ENCODE measurements at places on chromosomes 13 and 19.

- DNase-seq, result no peak
These were observed 19.8 kb downstream of the UQCRFS1 start for GRCh38 chr19:29193155-29193554.

GRCh38 chr13:99969919-99970650 lies 1.5 kb downstream of the ZIC5 start:
- peak; percentile 17 for DNase-seq

- no peak for DNase-seq
These were observed 27.8 kb downstream of the RFC3 start for GRCh38 chr13:33845572-33846302.

- DNase-seq, result peak; percentile 15
These were observed 452 bp downstream of the PIAS4 start for GRCh38 chr19:4007836-4008539.

- DNase-seq, result no peak
These were observed 8.9 kb upstream of the VSTM2B start for GRCh38 chr19:29516821-29517395.

- peak; percentile 19 for DNase-seq
These were observed 29.4 kb downstream of the RFXAP start for GRCh38 chr13:36848199-36848982.

GRCh38 chr19:36771261-36772231 lies 1.1 kb downstream of the ZNF850 start:
- peak; percentile 44 for DNase-seq

- DNase-seq, result peak; percentile 34
These were observed 32.3 kb upstream of the MATK start for GRCh38 chr19:3818466-3818865.

- DNase-seq, result no peak
These were observed 98.5 kb downstream of the MIPEP start for GRCh38 chr13:23790577-23791170.

- no peak for DNase-seq
These were observed 223.8 kb downstream of the TDRD3 start for GRCh38 chr13:60620611-60621395.

DNA sequence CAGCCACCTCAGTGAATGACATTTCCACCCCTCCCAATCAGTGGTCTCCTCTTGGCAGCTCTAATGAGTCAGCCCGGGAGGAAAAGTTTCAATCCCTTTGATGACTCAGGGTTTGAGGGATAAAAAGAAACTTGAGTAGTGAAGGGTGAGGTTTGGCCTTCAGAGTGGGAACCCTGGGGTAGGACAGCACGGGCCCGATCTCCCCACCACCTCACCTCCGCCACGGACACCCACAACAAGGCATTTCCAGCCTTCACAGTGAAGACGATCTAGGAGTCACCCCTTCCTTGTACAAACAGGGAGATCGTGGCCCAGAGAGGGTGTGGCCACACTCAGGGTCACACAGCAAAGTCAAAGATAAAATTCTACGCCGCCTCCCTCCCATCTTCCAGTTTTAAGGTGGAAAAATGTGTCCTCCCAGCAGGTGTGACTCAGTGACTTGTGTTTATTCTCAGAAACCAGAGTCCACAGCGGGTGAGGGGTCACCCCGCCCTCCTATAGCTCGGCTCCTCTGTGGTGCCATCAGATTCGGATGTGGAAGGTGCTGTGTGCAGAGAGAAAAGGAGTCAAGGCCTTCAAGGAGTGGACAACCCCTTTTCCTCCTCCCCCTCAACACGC lies 12.3 kb downstream of the CIB3 start:
- peak; percentile 57 for DNase-seq

- DNase-seq, result peak; percentile 39
These were observed 27.7 kb upstream of the NFIC start for GRCh38 chr19:3338541-3339181.

- no peak for DNase-seq
These were observed 23.5 kb downstream of the COL5A3 start for GRCh38 chr19:9986787-9987281.

DNA sequence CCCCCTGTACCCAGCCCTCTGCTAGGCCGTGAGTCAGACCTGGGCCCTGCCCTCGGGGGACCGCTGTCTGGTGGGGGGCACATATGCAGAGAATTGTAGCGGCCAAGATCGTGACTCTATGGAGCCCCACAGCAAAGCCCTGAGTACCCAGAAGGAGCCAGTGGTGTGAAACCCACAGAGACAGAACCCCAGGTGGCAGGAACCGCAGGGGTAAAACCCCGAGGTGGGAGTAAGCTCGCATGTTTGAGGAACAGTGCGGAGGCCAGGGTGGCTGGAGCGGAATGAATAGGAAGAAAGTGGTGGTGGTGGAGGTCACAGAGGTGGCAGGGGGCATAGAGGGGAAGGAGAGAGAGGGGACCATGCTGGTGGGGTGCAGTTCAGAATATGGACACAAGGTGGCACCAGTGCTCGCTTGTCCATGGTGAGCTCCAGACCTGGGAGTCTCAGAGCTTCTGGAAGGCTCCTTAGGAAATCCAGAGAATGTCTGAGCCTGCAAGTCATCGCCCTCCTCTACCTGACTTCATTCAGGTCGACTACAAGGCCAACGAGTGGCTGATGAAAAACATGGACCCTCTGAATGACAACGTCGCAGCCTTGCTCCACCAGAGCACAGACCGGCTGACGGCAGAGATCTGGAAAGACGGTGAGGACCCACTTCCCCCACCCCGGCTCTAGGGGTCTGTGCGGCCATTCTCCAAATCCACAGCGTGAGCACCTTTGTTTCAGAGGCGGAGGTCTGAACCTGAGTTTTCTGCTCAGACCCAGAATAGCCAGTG lies 48.9 kb downstream of the MYH14 start:
- DNase-seq, result peak; percentile 30

GRCh38 chr19:40642757-40643305 lies 41.7 kb downstream of the LTBP4 start:
- DNase-seq, result no peak

- peak; percentile 89 for DNase-seq
These were observed 11.1 kb upstream of the ARRDC2 start for GRCh38 chr19:17996826-17997316.

GRCh38 chr13:91232716-91233115 lies 114.8 kb upstream of the MIR17HG start:
- no peak for DNase-seq

- no peak for DNase-seq
These were observed 12.0 kb upstream of the LAIR1 start for GRCh38 chr19:54376610-54377285.

- DNase-seq, result no peak
These were observed 91.1 kb upstream of the ANKRD10 start for GRCh38 chr13:111005808-111006505.

DNA sequence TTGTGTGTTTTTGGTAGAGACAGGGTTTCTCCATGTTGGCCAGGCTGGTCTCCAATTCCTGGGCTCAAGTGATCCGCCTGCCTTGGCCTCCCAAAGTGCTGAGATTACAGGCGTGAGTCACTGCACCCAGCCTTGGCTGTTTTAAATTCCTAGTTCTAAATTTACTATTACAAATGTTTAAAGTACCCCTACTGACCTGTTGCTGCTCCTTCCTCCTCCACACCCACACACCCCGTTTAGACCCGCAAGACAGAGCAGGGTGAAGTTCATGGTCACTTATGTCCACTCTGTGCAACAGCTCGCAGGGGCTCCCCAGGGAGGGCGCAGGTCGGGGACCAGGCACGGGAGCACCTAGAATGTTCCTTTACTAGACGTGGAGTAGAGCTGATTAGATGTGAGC lies 28.7 kb downstream of the TMEM161A start:
- no peak for DNase-seq

DNA sequence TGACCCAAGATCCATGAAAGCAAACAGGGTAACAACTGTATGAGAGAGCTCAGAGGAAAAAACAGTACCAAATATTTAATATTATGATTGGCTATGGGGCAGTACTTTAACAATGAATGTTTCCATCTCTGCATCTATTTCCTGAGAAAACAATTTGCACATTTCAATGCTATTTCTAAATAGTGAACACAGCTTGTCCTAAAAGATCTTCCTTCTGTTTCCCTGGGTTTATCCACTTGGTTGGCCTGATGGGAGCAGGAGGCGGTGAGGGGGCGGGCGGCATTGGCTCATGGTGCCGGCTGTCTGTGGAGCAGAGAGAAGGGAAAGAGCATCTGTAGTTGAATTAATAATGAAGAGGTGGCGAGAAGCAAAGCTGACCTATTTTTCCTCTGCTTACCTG lies 291.4 kb downstream of the DCLK1 start:
- no peak for DNase-seq

GRCh38 chr19:32674153-32674930 lies 638 bp downstream of the ANKRD27 start:
- DNase-seq, result no peak

GRCh38 chr13:50222569-50223332 lies 207.5 kb downstream of the KCNRG start:
- peak; percentile 40 for DNase-seq

DNA sequence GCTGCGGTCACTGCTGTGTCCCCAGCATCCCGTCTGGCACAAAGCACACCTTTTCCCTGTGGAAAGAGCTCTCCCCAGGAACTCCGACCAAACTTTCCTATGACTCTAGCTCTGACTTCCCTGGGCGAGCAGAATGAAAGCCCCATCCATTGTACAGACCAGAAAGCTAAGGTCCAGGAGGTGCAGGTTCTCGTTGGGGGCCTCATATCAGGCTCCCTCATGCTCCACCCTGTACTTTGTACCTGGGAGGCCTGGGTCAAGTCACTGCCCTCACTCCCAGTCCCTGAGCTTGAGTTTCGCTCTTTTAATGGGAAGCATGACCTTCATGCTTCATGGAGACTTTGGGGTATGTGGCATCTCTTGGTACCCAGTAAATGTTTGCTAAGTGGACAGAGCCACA lies 18.4 kb downstream of the CYTH2 start:
- DNase-seq, result no peak

GRCh38 chr13:41670873-41671443 lies 213.6 kb downstream of the RGCC start:
- DNase-seq, result no peak

DNA sequence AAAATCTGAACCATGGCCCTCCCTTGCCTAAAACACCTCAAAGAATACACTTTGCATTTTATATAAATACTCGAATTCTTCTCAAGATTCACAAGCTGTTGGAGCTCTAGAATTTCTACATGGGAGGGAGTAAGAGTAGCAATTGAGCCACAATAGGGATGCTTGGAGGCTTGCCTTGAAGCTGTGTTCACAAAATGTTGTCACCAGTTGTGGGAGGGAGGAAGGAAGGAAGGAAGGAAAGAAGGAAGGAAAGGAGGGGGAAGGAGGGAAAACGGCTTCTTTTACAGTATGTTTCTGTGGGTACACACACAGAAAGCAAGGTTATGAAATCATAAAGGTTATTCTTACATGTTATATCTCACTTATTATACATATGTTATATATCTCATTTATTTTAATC lies 128.6 kb upstream of the PEG3 start:
- no peak for DNase-seq

DNA sequence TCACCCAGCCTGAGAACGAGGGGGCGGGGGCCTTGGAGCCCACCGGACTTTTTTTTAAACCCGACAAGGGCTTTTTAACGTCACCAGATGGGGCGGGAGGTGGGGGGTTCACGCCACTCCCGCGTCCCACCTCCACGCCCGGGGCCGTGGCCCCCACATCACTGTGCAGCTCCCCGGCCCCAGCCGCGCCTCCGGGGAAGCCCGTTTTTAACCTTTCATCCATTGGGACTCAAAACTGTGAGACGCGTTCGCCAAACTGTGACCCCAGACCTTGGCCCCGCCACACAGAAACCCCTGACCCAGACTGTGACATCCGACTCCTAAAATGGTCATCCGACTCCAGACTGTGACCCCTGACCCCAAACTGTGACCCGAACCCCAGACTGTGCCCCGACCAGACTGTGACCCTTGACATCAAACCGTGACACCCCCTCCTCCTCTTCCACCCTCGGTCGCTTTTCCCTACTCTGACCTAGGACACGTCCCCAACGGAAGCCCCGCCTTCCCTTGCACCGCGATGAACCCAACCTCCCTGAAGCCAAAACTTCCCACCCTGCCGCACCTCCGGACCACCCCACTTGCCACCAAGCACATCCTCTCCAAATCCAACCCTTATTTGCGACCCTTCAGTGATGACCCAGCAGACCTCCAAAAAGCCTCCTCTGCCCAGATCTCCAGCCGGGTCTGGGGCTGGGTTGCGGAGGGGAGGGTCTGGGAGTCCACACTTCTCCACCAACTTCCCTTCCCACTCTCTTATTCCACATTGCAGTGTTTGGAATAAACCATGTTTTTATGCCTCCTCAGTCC lies 1.5 kb upstream of the GRWD1 start:
- no peak for DNase-seq

GRCh38 chr19:23118400-23118799 lies 1.6 kb downstream of the ZNF730 start:
- DNase-seq, result no peak

DNA sequence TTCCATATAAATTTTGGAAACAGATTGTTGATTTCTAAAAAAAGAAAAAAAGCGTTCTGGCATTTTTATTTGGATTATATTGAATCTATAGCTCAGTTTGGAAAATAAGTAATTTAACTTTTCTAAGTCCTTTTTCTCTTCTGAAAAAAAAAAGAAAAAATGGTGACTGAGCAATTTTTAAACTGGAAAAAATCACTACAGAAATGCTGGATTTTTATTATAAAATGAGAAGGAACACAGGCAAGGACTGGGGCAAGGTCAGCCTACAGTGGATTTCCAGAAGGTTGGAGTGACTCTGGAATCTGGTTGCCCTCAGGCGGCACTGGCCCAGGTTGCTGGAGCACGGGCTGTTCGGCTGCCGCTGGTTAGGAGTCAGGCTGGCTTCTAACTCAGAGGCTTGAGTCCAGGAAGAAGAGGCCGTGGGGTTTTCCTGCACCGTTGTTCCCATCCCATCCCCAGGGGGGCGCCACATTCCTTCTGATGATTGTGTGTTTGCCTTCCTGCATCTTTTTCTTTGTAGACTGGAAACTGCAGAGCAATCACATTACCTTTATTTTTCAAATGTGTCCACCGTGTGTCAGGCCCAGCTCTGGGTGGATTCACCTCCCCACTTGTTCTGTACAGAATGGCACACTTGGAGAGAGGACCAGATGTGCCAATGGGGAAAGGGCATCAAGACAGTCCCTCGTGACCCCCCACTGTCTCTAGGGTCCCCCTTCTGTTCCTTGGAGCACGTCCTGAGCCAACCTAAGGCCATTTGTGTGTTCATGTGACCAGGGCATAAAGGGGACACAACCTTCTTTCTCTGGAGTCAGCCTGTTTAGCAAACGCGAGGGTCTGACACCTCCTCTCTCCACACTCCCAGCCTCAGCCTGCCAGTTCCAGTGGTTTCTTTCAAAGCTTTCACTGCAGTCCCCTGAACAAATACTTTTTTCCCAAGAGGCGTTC lies 44.5 kb upstream of the GTF3A start:
- DNase-seq, result peak; percentile 59

- no peak for DNase-seq
These were observed 74.3 kb upstream of the ZNF43 start for GRCh38 chr19:21910318-21910717.

Measured in activated CD4-positive, alpha-beta T cell treated with anti-CD3 and anti-CD28 coated beads, Interleukin-2, Interleukin-4, amounts not matched to agents 100 ng/mL and 50 ng/mL, durations not matched to agents 16 hours and 8 hours (primary cell).